Heart right ventricle (tissue), 16 donors: ENCODE measurements at places on chromosomes 1 and 21.

DNA sequence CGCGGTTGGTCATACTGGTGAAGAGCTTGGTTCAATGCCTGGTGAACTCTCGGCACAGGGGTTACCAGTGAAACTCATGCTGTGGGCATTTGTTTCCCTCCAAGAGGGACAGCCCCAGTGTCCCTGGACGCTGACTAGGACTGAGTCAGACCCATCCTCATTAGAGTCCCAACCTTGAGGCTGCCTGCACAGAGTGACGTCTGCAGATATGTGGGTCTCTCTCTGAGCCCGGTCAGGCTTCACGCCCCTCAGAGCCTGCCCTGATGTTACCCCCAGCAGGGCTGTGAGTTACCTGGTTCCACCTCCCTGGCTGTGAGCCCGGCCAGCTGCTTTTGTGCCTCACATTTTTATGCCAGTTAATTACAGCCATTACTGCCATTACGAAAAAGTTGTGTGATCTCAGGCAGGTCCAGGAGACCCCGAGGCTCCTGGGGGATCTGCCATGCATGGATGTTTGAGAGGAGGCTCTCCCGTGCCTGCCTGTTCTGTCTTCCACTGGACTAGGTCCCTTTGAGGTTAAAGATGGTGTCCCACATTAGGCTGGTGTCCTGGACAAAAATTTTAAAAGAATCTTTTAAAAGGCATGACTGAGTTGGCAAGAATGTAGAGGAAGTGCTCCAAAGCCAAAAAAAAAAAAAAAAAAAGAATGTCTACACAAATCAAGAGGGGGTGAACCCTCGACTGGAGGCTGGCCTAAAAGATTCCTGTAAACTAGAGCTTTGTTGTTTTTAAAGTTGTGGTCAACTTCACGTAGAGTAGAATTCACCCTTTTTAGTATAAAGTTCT lies 36.6 kb upstream of the PADI1 start:
- no peak for DNase-seq

GRCh38 chr1:94025383-94026340 lies 95.3 kb downstream of the ABCA4 start:
- DNase-seq: peak; percentile 58

DNA sequence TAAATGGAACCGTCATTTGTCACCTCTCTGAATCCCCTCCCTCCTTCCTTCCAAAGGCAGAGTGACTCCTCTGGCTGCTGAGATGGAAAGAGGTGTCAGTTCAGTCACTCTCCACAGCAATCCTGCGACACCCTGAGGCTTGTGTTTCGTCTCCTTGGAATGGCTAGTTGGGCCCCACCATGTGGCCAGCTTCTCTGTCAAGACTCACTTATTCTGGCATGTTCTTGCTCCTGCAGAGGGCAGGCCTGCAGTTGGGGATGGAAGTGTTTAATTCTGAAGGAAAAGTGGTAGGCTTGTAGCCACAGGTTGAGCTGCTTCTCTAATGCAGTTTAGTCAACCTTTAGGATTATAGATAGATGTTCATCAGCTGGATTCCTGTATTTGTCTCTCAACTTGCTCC lies 149.6 kb downstream of the LMO4 start:
- peak; percentile 19 for DNase-seq

DNA sequence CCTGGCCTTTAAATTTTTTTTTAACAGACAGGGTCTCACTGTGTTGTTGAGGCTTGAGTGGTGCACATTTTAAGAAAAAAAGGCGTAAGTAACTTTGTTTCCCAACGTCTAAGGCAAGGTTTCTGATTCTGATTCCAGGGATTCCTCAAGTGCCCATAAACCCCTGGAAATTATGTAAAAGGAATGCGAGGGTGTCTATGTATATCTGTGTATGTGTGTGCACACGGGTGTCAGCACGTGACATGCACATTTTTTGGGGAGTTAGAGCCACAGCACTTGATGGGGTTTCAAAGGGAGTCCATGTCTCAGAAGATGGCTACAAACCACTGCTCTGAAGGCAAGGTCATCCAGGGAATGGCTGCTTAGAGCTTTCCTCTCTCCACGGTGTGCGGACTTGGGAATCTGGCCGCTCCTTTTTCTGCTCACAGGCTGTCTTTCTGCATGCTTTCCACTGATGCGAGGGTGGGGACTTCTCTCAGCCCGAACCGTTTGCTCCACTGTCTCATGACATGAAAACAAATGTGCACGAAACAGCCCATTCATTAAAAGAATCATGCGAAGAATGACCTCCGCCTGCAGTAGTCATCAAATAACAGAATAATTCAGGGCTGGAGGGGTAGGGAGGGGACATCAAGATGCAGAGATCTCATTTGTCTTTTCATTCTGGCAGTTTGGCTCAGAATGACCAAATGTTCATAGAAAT lies 18.7 kb upstream of the RERE start:
- no peak for DNase-seq

- no peak for DNase-seq
Measured at GRCh38 chr1:214318356-214318755, 37.4 kb downstream of the SMYD2 start.

DNA sequence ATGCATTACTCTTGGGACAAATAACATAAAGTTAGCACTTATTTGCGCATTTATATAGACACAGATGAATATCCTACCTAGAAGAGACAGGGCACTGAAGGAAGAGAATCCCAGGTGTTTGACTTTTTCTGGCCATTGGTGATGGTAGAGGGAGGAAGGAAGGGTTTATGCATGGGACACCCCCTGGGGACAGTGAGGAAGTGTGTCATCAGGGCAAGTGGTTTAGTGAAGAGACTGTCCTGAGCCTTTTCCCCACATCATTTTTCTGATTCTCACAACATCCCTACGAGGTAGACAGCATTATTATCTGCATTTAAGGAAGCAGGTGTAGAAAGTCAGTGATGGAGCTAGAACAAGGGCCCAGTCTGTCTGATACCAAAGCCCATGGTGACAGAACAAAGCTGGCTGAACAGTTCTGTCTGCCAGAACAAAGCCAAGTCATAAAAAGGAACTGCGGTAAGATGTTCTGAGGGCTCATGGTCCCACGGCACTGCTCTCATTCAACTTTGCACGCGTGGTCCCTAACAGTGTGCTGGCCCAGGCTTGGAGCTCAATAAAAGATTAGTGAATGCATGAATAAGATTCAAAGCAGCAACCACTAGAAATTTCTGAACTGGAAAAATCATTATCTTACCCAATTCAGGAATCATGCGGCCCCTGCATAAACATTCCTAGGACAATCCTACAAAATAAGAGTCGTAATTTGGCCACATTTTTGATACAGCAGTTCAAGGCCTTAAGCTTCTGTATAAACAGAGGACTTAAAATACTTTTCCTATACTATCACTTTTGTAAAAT lies 12.2 kb upstream of the CDC42BPA start:
- no peak for DNase-seq

- DNase-seq: no peak
Measured at GRCh38 chr1:201307760-201308499, 24.6 kb downstream of the PKP1 start.
